ENCODE measurements at places on chromosomes 1 and 21.

- DNase-seq: no peak
Measured at GRCh38 chr1:63883494-63884235, 109.8 kb downstream of the ROR1 start.

GRCh38 chr1:200646515-200646914 is 23.2 kb downstream of the DDX59 start:
- no peak for DNase-seq

GRCh38 chr1:117017648-117018047 is 16.1 kb downstream of the CD101 start:
- DNase-seq: peak; percentile 24

GRCh38 chr1:38892976-38893375 is 11.6 kb upstream of the GJA9 start:
- DNase-seq: no peak

DNA sequence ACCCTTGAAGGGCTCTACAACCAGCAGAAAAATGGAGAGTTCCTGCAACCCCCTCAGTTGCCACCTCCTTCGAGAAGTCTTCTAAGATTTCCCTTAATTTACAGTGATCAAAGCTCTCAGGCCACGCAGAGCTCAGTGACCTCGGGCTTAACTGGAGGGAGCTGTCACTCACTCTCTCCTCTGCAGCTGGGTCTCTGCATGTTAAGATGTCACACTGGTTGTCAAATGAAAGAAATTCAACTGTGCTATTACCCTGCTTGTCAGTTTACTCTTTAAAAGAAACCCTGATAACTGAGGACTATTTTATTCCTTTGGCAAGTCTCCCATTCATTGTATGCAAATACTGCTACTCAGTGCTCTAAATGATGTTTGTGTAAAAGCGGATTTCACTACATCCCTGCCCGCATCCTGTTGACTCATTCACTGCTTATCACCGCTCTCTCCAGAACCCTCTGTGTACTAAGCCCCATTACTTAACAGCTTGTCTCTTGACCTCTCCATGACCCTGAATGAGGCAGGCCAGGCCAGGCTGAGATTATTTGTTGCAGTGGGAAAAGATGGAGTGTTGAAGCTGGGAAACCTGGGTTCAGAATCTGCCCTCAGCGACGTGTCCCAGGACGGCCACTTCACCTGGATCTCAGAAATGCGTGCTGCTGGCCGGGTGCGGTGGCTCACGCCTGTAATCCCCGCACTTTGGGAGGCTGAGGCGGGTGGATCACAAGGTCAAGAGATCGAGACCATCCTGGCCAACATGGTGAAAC is 13.7 kb downstream of the DHRS3 start:
- peak; percentile 98 for DNase-seq

DNA sequence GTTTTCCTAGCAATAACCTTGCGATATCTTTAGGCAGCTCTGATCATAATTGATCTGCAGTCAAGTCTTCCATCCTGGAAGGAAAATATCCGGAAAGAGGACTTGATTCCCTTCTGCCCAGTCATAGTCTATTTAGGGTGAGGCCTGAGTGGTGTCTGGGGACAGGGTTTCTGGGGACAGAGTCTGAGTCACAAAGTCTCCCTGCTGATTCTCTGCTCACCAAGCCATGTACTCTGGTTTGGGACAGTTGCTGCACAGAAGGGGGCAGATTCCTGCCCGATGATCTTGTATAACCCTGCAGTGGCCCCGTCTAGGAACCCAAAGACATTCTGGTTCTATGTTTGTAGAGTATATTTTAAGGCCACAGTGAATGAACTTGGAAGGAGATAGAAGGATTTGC is 178.8 kb downstream of the KCNJ6 start:
- DNase-seq: no peak

- DNase-seq: no peak
Measured at GRCh38 chr1:14626869-14627607, 28.6 kb downstream of the KAZN start.

- no peak for DNase-seq
Measured at GRCh38 chr1:19080721-19081120, 124.2 kb upstream of the IFFO2 start.

- no peak for DNase-seq
Measured at GRCh38 chr1:38474738-38475623, 384.6 kb downstream of the RRAGC start.

DNA sequence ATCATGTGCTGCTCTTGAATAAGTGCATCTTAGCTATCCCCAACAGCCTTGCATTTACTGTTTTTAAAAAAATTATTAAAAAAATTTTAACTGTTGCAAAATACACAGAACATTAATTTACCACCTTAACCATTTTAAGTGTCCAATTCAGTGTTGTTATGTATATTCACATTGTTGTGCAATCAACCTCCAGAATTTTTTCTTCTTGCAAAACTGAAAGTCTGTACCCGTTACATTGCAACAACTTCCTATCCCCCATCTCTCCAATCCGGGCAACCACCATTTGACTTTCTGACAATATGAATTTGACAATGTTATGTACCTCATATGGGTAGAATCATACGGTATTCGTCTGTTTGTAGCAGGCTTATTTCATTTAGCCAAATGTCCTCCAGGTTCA is 83.1 kb downstream of the FMN2 start:
- no peak for DNase-seq

Data from fibroblast of mammary gland (primary cell).